Calu3 (cell line): ENCODE measurements at places on chromosomes 6 and 20.

DNA sequence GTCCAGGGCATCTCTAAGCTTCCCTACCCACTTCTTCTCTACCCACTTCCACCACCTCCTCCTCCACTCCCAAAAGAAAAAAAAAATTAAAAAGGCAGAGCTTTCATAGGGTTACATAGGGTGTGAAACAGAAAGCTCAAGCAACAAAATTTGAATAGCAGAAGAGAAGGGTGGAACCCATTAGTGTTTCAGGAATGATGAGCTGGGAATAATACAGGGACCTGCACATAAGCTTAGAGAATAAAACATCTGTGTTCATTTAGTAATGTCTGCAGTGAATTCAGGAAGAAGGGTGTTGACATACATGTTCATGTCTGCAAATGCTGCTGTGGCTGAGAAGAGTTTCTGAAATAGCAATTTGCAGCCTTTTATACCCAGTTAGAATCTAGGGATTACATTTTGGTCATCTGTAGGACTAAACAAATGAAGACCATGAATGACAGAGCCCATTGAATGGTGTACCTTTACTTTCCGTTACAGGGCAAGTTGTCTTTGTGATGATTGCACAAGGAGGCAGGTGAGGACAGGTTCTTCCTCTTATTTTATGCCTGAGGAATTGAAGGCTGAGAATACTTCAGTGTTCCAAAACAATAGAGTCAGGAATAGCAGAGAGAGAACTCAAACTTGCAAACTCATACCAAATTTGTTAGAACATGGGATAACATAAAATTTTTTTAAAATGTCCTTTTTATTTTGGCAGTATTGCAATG is 975.1 kb downstream of the TFAP2A start:
- DNase-seq, result no peak

DNA sequence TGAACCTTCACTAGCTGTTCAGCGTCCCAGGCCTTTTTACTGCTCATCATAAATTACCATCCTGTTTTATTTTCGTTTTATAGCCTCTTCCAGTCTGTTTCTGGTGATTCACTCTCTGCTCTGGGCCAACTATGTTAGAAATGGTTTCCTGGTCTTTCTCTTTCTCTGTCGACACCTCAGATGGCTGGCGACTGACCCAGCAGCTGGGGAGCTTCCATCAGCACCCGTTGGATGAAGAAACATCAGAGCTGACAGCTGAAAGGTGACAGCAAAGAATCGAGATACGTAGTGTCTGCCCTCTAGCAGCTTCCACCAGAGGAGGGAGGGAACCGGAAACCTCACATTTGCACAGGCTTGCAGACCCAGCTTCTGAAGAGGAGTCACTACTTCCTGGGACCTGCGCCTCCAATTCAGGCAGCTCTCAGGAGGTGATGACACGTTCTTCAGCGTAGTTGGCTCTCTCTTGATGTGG is 82.9 kb upstream of the MLN start:
- DNase-seq, result no peak

DNA sequence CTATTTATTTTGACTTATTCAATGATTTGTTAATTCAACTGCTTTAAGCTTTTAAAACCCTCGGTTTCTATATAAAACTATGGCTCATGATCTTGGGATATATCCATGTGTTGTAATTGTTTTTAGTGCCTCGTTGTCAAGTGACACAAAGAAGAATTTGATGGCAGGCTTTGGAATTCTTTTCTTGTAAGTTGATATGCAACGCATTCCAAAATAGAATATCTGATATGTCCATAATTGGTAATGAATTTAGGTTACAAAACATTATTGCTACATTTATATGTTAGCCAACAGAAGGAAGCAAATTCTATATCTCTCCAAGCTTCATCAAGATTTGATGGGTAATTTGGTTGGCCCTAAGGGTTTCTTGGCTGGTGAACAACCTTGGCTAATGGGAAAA is 220.4 kb upstream of the RIMS1 start:
- DNase-seq, result no peak

DNA sequence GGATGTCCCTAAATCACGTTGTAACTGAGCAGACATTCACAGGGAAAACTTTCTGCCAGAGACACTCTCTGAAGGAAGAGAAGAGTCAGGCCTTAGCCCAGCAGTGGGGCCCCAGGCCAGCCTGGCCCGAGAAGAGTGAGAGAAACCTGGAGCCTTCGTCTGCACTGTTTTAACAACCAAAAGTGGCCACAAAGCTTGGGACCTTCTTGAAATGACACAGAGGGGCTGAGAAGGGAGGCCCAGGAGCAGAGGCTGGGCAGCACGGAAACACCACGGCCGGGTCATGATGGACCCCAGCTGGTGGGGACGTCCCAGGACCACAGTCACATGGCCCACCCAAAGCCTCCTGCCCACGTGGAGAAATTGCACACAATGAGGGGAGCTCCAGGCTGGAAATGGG is 126.8 kb upstream of the THBS2 start:
- no peak for DNase-seq

GRCh38 chr20:48384147-48384818 is 443.5 kb downstream of the PREX1 start:
- DNase-seq, result peak; percentile 57

- DNase-seq, result no peak
Observed at GRCh38 chr20:38303908-38304379, at the start of gene BPI. Gene BPI (plus strand): TSS chr20:38304156. CDS start chr20:38304224, 68 bp downstream.

GRCh38 chr6:26520237-26520849 is 17.8 kb upstream of the HMGN4 start:
- DNase-seq, result no peak

GRCh38 chr6:112466373-112467151 is 119.4 kb downstream of the RFPL4B start:
- no peak for DNase-seq

- peak; percentile 58 for DNase-seq
Observed at GRCh38 chr6:56683882-56684281, 41.2 kb upstream of the DST start.

GRCh38 chr6:47822856-47823554 is 41.2 kb downstream of the OPN5 start:
- DNase-seq, result no peak

DNA sequence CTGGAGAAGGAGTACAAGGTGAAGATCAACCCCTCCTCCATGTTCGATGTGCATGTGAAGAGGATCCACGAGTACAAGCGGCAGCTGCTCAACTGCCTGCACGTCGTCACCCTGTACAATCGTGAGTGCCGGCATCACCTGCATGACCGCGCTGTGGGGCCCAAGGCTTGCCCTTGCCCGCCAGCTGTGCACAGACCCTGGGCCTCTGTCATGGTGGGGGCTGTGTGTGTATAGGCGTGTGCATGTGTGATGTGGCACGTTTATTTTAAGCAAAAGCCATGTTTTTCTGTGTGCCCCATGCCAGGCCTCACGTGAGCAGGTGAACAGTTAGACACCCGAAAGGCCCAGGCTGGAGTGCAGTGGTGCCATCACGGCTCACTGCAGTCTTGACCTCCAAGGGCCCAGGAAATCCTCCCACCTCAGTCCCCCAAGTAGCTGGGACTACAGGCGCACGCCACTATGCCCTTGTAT is 36.3 kb downstream of the PYGB start:
- DNase-seq, result no peak

DNA sequence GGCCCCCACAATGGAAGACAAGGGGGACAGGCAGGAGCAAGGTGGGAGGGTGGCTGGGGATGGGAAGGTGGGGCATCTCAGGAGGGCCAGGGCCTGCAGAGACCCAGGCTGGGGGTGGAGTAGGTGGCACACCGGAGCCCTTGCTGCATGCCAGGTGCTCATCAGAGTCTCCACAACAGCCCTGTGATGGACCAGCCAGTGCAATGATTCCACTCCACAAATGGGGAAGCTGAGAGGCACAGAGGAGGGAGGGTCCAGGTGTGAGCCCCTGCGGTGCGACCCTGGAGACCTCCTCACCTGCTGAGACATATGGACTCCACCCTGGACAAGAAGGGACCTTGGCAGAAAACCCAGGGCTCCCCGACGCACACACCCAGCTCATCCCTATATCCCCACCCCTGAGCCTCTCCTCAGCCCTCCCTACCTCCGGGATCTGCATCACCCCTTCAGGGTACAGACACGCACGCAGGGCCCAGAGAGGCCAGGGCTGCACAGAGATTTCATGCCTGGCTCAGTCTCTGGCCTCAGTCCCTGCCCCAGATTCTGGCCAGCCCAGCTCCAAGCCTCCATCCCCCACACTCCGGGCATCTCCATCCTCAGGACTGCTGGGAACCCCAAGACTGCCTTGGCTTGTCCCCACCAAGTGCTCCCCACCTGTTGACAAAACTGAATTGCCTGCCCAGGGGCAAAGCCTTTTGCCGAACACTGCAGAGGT is 7.1 kb upstream of the GRM4 start:
- no peak for DNase-seq

DNA sequence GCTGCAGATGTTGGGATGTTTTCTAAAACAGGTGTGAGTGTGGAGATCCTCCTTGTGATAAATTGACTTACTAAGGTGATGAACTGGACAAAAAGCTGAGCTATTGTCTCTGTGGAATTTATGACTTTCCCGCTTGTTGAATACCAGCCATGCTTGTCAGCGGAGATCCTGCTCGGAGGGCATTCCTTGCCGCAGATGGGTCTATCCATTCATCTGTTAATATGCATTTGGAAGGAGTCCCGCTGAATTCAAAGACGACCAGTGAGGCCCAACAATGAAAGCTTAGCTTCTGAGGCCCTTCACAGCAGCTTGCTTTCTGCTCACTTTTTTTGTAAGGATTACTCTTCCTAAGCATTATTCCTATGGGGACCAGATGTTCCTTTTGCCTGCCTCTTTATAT is 124.9 kb downstream of the TIAM2 start:
- DNase-seq, result no peak

DNA sequence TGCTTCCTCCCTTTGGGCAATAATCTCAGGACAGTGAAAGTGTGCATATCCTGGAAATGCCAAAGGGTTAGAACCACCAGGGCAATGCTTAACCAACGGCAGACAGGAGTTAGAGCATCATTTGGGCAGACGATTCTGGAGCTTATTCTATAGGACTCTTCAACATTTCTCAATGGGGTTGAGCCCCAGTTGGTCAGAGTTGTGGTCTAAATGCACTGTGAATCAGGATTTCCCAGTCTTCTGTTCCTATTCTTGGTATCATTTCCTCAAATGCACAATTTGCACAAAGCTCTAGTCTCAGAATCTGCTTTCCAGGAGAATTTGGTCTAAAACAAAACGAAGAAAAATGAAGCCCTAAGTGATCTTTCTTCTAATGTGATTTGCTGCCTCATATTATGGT is 389.6 kb upstream of the JAG1 start:
- DNase-seq, result no peak

GRCh38 chr6:153931431-153931830 is 107.6 kb upstream of the OPRM1 start:
- DNase-seq, result no peak

- DNase-seq, result no peak
Observed at GRCh38 chr20:4896971-4897497, 104.3 kb downstream of the SLC23A2 start.

GRCh38 chr6:145809785-145810184 is 4.8 kb downstream of the FBXO30 start:
- no peak for DNase-seq

DNA sequence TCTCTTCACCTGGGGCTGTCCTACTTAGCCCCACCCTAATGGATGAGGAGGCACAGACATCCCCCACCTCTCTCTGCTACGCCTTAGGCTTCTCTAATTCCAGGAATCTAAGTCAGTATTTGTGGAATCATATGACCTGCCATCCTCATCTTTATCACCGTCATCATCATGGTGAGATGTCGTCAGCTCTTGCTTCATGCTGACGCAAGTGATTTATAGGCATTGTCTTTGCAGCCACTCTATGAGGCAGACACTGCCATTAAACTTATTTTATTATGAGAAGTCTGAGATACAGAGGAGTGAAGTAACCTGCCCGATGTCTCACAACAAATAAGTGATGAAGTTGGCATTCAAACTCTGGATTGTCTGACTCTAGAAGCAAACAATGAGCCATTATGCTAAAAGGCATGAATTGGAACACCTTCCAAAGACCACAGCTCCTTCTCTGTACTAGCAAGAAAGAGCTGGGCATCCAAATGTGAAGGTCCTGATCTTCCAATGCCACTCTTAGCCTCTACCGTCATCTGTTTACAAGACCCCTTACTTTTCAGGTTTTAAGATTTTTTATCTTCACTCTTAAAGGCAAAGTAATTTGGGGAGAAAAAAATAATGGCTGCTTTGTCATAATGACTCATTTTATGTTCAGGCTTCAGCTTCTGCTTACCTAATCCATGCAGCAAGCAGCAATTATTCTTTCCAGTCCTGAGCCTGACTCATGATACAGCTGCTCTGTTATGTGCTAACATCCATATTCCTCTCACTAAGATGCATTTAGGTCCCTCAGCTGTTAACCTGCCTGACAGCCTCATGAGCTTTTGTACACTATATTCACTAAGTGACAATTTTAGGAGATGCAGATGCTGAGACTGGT is 113.7 kb upstream of the BCLAF1 start:
- DNase-seq, result peak; percentile 13

DNA sequence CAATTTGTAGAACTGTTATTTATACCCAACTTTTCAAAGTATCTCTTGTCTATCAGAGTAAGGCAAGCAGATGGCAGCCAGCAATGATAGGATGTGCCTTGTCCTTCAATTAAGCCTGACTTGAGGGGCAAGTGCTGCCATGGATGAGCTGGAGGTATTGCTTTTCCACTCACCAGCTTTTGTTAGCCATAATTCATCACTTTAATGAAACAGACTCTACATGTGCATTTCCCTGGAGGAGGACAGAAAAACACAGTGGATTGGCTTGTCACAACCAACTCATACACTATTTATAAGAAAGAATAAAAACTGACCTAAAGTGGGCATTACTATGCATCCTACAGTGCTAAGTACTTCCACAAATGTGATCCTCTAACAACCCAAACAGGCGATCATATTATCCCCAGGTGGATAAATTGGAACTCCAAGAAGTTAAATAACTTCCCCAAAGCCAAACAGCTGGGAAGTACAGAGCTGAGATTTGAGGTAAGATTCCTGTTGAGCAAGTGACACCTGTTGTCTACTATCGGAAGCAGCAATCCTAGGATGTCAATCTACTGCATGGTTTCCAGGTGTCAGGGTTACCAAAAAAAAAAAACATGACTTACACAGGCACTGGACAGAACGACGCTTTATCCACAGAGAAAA is 73.9 kb upstream of the NRSN1 start:
- no peak for DNase-seq

DNA sequence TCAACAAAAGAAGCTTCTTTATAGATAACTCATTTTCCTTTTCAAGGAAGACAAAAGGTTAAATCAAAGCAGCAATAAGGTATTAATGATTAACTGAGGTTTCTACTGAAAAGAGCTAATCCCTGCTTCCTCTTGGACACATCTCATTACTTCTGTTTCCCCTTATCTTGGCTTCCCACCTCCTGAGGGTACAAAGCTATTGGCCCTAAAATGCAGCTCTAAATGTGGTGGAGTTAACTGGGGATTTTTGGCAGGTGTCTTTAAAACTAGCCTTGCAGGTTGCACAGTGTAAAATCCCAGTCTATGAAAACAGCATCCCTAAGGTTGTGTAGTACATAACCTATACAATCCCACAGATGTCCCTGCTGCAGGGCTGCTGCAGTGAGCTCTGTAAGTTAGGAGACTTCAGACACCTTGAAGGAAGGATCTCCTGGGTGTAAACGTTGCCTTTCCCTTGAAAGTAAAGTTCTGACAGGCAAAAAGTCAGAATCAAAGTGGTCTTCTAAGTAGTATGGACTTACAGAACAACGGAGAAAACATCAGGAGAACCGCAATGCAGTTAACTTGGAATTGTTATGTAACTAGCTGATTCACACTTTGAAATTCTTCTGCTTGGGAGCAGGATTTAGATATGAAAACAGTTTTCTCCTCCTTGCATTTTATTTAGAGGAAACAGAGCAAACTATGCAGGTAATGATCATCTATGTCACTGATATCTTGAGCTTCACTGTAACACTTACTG is 71.7 kb upstream of the TRAF3IP2 start:
- no peak for DNase-seq
